ENCODE measurements at places on chromosomes 5 and 9. TPM values are rescaled to one million over a fixed set of nuclear protein-coding genes. Genes with fewer than 3 reads are reported as not detected.

Gene DAPK1
- 39.9 TPM for total RNA-seq

Gene SH3TC2
- 1.1 TPM for total RNA-seq

Gene CARD9
- 0.27 TPM for total RNA-seq

DNA sequence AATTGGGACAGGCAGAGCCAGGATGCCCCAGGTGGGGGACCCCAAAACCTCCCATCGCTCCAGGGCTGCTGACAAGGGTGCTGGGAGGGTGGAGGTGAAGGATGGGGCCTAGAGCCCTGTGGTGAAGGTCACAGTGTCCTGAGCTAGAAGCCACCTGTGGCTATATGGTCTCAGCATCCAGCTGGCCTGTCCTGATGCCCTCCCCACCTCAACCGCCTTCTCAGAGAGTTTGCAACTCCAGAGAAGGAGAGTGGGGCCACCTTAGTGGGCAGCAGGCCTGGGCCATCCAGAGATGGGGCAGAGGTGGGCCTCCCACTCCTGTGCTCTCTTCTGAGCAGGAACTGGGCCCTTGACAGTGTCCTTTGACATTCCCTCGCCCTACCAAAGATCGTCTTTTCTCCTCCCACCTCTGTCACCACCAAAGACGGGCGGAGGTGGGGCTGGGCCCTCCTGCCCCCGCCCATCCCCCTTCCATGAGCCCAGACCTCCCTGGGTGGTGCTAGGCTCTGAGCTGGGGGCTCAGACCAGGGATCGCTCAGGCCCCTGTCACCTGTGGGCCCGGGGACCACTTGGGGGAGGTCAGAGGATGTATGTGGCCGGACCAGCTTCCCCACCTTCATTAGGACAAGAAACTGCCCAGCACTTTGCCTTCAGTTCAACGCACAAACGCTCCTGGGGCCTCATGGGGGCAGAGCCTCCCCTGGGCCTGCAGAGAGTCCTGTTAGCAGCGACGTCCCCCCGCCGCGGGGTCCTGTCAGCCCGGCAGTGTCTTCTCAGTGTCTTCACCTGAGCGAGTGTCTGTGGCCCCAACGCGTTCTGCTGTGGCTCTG, 10.0 kb upstream of the DOLPP1 start:
- no peak overlapping the region for H3K27ac ChIP-seq
- H3K27me3 ChIP-seq: no peaks in the 10 kb centered on the region
- DNase-seq: no peak
- no peaks in the 10 kb centered on the region for H3K4me1 ChIP-seq
- H3K36me3 ChIP-seq: peaks cover 17% of the 10 kb centered on the region

Gene FGD3
- 6.6 TPM for total RNA-seq

DNA sequence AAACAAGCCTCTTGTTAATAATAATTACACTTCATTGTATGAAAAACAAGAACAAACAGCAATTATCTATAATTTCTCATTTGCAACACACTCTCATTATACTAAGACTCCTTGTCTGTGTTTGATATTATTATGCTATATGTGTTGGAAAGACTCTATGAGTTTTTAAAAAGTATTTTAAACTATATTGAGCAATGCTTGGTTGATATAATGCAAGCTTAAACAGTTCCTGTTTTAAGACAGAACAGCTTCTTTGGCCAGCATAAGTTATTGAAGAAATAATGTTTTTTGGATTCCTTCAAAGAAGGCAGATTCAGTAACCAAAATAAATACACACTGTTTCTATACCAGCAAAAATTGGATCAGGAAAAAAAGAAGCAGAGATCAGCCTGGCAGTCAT, 871.4 kb downstream of the MAT2B start:
- H3K36me3 ChIP-seq: no peaks in the 10 kb centered on the region
- H3K27me3 ChIP-seq: no peaks in the 10 kb centered on the region

Gene MYMK
- total RNA-seq: not detected

GRCh38 chr9:136140046-136140445, 21.4 kb upstream of the TMEM250 start:
- no peak overlapping the region for H3K27ac ChIP-seq
- DNase-seq: no peak
- no peaks in the 10 kb centered on the region for H3K4me1 ChIP-seq
- H3K4me3 ChIP-seq: no peak overlapping the region
- H3K36me3 ChIP-seq: no peaks in the 10 kb centered on the region
- no peaks in the 10 kb centered on the region for H3K27me3 ChIP-seq

DNA sequence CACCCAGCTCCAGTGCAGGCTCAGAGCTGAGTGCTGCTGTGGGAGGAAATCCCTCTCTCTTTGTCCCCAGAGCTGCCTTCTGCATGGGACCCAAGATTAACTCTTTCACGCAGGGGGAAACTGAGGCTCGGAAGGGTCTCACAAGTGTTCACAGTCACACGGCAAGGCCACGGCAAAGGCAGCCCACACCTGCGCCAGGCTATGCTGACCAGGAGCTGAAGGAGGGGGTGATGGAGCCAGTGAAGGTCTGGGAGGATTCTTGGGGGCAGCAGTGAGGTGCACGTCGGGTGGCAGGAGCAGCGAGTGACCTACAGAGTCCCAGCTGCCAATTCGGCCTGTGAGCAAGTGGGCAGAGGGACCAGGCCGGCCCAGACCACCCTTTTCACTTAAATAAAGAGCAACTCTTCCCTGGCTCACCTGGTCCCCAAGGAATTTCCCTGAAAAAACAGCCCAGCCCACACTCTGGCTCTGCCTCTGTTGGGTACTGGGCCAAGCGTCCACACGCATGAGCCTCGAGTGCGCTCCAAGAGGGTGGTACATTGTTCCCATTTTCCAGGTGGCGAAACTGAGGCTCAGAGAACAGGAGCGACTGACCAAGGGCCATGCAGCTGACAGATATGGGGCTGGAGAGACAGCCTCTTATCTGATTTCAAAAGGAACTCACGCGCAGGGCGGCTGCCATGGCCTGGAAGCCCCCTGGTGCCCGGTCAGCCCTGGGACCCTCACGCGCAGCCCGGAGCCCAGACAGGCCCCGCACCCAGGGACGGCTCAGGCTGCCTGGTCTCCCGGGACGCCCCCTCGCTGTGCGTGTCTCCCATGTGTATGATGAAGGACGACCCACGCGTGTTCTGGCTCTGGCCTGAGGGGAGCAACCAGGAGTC, 28.2 kb downstream of the SARDH start:
- H3K27me3 ChIP-seq: no peaks in the 10 kb centered on the region
- no peak overlapping the region for H3K27ac ChIP-seq
- no peak overlapping the region for H3K4me3 ChIP-seq
- H3K4me1 ChIP-seq: peaks cover 5% of the 10 kb centered on the region
- H3K36me3 ChIP-seq: no peaks in the 10 kb centered on the region
- no peak for DNase-seq

DNA sequence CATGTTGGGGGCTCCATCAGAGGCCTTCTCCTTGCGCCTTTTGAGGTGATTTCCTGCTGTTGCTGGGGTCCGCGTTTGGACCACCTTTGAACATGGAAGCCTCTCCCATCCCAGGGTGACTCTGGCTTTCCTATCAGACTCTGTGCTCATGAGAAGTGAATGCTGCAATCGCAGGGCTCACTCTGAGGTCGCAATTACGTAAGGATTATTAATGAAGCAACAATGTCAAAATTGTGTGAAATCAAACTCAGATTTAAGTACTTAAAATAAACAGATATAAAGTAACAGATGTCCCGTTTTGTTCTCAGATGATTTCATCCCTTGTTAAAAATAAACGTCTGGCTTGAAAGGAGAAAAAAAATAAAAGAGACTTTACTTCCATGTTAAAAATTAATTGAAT, 634.2 kb downstream of the BNC2 start:
- DNase-seq: no peak
- H3K4me1 ChIP-seq: peaks cover 8% of the 10 kb centered on the region
- H3K4me3 ChIP-seq: no peak overlapping the region

GRCh38 chr5:149401051-149401450, 22.0 kb upstream of the IL17B start:
- no peak overlapping the region for H3K27ac ChIP-seq
- DNase-seq: no peak
- no peaks in the 10 kb centered on the region for H3K27me3 ChIP-seq
- H3K4me3 ChIP-seq: no peak overlapping the region
- no peaks in the 10 kb centered on the region for H3K4me1 ChIP-seq
- H3K36me3 ChIP-seq: no peaks in the 10 kb centered on the region

DNA sequence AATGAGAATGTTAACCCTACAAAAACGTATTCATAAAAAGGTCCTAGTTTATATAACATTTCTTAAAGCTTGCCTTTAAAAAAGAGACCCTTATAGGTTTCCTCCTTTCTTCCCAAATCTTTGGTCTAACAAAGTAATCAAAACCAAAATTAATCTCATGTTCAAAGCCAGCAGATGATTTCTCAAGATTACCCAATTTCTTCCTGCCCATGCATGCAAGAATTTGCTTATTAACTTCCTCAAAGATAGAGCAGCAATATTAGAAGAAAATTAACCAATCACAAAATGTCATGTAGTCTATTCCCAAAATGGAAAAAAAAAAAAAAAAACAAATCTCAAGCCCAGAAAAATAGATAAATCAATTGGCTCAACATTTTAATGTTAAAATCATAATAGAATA, 114.9 kb downstream of the MLLT3 start:
- H3K4me1 ChIP-seq: peaks cover 14% of the 10 kb centered on the region
- no peak for DNase-seq
- no peaks in the 10 kb centered on the region for H3K27me3 ChIP-seq
- H3K36me3 ChIP-seq: no peaks in the 10 kb centered on the region
- H3K4me3 ChIP-seq: no peak overlapping the region
- H3K27ac ChIP-seq: no peak overlapping the region

- H3K27me3 ChIP-seq: no peaks in the 10 kb centered on the region
- H3K27ac ChIP-seq: no peak overlapping the region
- no peak overlapping the region for H3K4me3 ChIP-seq
- no peak for DNase-seq
- no peaks in the 10 kb centered on the region for H3K36me3 ChIP-seq
Observed at GRCh38 chr5:102271759-102272158, 24.3 kb downstream of the SLCO4C1 start.

- peak overlapping the region; percentile 43 for H3K27ac ChIP-seq
- no peaks in the 10 kb centered on the region for H3K27me3 ChIP-seq
- DNase-seq: no peak
- H3K4me1 ChIP-seq: peaks cover 7% of the 10 kb centered on the region
- H3K36me3 ChIP-seq: peaks cover 10% of the 10 kb centered on the region
Observed at GRCh38 chr9:121754655-121755436, 103.4 kb downstream of the DAB2IP start.

Gene NUP155
- 28.7 TPM for total RNA-seq

Gene GPR150
- total RNA-seq: not detected

GRCh38 chr5:52708463-52708862, 79.3 kb upstream of the ITGA1 start:
- no peak for DNase-seq
- H3K4me3 ChIP-seq: no peak overlapping the region
- H3K4me1 ChIP-seq: peaks cover 18% of the 10 kb centered on the region
- H3K27me3 ChIP-seq: no peaks in the 10 kb centered on the region
- no peak overlapping the region for H3K27ac ChIP-seq
- no peaks in the 10 kb centered on the region for H3K36me3 ChIP-seq

GRCh38 chr5:23411994-23412393, 95.4 kb upstream of the PRDM9 start:
- H3K4me1 ChIP-seq: no peaks in the 10 kb centered on the region
- no peaks in the 10 kb centered on the region for H3K27me3 ChIP-seq
- no peak overlapping the region for H3K27ac ChIP-seq
- no peak for DNase-seq
- H3K4me3 ChIP-seq: no peak overlapping the region
- H3K36me3 ChIP-seq: no peaks in the 10 kb centered on the region

Gene TGFBR1
- total RNA-seq: 18.6 TPM

DNA sequence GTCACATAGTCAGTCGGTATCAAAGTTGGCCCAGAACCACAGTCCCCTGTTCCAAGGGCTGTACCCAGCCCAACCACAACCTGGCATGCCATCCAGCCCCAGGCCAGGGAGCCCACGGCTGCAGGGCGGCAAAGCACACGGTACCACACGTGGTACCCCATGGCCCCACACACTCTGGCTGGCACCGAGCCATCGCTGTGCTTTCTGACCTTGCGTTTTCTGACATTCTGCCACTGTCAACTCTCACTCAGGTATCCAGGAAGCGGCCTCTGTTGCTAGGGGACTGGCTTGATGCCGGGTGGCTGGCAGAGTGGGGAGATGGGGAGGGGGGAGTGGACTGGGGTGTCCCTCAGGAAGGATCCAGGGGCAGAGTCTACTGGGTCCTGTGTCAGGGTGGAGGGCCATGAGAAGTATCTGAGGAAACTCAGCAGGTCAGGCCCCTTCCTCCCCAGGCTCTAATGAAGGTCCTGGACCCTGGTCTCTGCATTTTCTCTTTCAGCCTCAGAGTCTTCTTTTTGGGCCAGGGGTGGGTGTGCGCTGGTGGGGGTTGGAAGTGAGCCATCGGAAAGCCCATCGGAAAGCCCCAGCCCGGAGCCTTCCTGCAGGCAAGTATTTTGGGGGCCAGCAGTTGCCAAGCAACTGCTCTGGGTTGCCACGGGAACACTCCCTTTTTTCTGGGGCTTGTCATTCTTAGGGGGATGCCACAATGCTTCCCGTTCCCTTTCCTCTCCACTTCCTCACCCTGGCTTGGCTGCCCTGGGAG, 21.0 kb upstream of the RALGDS start:
- no peaks in the 10 kb centered on the region for H3K36me3 ChIP-seq
- H3K4me1 ChIP-seq: peaks cover 27% of the 10 kb centered on the region
- H3K27me3 ChIP-seq: no peaks in the 10 kb centered on the region
- H3K4me3 ChIP-seq: no peak overlapping the region
- H3K27ac ChIP-seq: no peak overlapping the region

- no peak for DNase-seq
- H3K4me1 ChIP-seq: no peaks in the 10 kb centered on the region
- H3K36me3 ChIP-seq: no peaks in the 10 kb centered on the region
- H3K4me3 ChIP-seq: no peak overlapping the region
Observed at GRCh38 chr5:175811589-175811988, 59.8 kb upstream of the CPLX2 start.

- no peaks in the 10 kb centered on the region for H3K36me3 ChIP-seq
- no peak for DNase-seq
- no peak overlapping the region for H3K27ac ChIP-seq
- no peak overlapping the region for H3K4me3 ChIP-seq
- no peaks in the 10 kb centered on the region for H3K4me1 ChIP-seq
Observed at GRCh38 chr9:70121818-70122436, 78.3 kb downstream of the MAMDC2 start.

Gene SLC6A18
- total RNA-seq: not detected

- H3K4me1 ChIP-seq: no peaks in the 10 kb centered on the region
- H3K27me3 ChIP-seq: no peaks in the 10 kb centered on the region
- H3K36me3 ChIP-seq: no peaks in the 10 kb centered on the region
Observed at GRCh38 chr9:41229408-41230401, 40.6 kb upstream of the ZNG1F start.

GRCh38 chr9:133607976-133608375, 1.2 kb downstream of the FAM163B start:
- no peak for DNase-seq
- H3K36me3 ChIP-seq: no peaks in the 10 kb centered on the region
- H3K4me3 ChIP-seq: no peak overlapping the region

DNA sequence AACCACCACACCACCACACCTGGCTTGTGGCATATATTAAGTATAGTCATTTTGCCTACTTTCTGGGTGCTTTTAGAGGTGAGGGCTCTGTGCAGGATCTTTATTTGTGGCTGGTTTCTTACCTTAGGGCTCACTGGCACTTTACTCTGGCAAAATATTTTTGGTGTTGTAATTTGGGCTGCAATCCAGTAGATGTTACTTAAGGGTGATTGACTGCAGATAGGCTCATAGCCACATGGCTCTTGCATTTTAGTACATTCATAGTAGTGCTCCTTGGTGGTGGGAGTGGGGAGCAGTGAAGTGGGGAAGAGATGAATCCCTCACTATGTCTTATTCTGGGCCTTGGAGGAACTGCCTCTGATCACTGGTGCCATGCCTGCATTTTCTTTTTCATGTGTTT, 376.1 kb upstream of the GRIN3A start:
- H3K27me3 ChIP-seq: no peaks in the 10 kb centered on the region
- no peaks in the 10 kb centered on the region for H3K4me1 ChIP-seq
- DNase-seq: no peak
- H3K36me3 ChIP-seq: no peaks in the 10 kb centered on the region
- no peak overlapping the region for H3K4me3 ChIP-seq
- no peak overlapping the region for H3K27ac ChIP-seq

All from thyroid gland (tissue), 4 donors.